ENCODE measurements at places on chromosomes 7 and 10.
A peak's percentile ranks its signal among the peaks of the same experiment; 100 is the strongest.

- no peak for DNase-seq
These were observed 28.3 kb downstream of the MAD1L1 start for GRCh38 chr7:2204446-2204845.

GRCh38 chr7:68720697-68721096, 877.6 kb upstream of the AUTS2 start:
- DNase-seq, result no peak

DNA sequence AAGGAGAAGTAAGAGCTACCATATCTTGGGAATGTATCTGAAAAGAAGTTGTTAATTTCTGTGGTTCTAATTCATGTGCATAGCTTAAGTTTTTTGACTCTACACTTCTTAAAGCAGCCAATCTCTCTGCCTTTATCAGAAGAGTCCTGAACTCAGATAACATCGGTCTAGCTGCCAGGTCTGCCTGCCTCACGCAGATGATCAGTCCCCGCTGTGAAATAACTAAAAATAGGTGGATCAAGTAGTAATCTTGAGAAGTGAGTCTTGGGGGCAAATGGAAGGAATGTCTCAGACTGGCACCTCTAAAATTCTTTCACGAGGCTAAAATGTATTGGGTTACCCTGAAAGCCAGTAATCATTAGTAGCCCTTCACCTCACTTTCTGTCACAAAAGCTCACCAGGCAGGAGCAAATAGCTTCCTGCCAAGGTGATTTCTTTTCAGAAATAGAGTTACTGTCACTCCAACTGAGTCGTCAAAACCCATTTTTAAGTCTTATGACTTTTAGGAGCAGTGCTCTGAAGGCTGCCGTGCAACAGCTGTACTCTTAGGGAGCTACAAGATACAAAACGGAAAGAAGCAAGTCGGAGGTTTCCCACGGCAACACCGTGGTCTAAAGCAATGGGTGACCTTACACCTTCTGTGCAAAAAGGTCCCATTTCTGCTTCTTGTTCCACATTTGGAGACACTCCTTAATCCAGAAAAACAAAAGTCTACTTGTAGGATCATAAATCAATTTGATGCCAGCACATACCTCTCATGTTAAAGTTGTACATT, 85.2 kb downstream of the ABCB5 start:
- no peak for DNase-seq

GRCh38 chr10:47380341-47381102, 3.6 kb downstream of the ZNF488 start:
- no peak for DNase-seq

DNA sequence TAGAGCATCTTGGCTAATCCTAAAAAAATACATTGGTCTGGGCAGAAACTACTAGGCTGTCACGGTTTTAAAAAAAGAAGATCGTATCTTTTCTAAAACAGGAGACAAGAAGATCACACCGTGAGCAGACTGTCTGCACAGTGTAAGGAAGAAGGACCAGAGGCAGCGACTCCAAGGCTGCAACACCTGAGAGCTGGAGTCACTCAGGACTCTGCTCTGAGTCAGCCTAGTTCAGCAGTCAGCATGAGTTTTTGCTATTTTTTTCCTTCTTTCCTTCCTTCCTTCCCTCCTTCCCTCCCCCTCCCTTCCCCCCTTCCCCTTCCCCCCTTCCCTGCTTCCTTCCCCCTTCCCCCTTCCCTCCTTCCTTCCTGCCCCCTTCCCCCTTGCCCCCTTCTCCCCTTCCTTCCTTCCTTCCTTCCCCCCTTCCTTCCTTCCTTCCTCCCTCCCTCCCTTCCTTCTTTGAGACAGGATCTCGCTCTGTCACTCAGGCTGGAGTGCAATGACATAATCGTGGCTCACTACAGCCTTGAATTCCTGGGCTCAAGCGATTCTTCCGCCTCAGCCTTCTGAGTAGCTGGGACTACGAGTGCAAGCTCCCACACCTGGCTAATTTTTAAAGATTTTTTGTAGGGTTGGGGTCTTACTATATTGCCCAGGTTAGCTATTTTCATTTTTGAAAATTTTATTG, 24.4 kb downstream of the BAG3 start:
- DNase-seq, result no peak

- peak; percentile 56 for DNase-seq
These were observed 248.9 kb downstream of the COBL start for GRCh38 chr7:51067757-51068156.

GRCh38 chr7:16528520-16528919, 1.9 kb downstream of the LRRC72 start:
- no peak for DNase-seq

Data from activated CD4-positive, alpha-beta T cell treated with anti-CD3 and anti-CD28 coated beads, Interleukin-10, Interleukin-2, amounts not matched to agents 100 ng/mL and 50 ng/mL, durations not matched to agents 16 hours and 8 hours (primary cell).